ENCODE measurements at places on chromosomes 1 and 21.

- peak; percentile 26 for DNase-seq
Observed at GRCh38 chr1:197825541-197825940, 50.3 kb upstream of the DENND1B start.

GRCh38 chr1:64745181-64745985 is 508 bp downstream of the RAVER2 start:
- no peak for DNase-seq

GRCh38 chr1:234541286-234541975 is 62.5 kb upstream of the TARBP1 start:
- no peak for DNase-seq

GRCh38 chr1:78658901-78659300 is 9.3 kb downstream of the IFI44 start:
- no peak for DNase-seq

- DNase-seq, result no peak
Observed at GRCh38 chr21:43361493-43362296, 65.2 kb downstream of the SIK1 start.

DNA sequence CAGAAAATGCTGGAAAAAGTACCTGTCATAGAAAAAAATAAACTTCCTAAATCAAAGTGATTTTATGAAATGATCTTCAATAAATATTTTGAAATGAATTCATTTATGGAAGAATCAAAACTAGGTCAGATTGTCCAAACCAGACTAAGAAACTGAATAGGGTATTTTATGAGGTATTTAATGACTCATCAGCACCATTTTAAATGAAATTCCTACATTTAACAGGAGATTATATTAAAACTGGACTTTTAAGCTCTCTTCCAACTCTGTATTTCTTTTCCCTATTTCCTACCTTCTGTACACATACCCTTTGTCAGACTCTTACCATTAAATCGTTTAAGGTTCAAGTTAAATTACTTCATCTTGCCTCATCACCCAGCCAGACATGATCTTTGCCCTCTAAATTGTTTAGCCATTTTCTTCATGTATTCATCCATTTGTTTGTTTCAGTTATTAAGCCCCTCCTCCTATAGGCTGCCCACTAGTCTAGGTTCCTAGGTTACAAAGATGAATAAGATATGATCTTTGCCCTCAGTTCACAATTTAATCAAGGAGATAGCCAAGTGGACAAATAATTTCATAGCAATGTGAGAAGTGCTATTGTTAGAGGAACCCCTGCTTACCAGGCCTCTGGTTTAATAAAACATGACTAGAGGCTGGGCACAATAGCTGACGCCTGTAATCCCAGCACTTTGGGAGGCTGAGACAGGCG is 25.0 kb downstream of the TATDN3 start:
- DNase-seq, result no peak

- peak; percentile 14 for DNase-seq
Observed at GRCh38 chr21:42162831-42163510, 56.0 kb upstream of the ABCG1 start.

DNA sequence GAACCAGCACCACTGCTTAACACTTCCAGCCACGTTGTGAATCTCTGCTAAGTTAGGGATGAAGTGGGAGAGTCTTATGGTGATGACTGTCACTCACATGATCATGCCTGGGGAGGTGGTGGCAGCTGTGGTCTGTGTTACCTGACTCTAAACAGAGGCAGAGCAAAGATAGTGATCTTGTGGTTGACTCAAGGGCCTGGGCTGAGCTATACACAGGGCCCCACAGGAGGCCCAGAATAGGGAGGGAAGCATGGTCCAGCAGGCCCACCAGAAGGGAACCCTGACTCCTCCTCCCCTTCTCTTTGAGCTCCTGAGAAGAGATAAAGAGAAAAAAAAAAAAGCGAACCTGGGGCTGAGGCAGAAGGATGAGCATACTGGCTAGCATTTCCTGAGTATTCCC is 55.0 kb downstream of the PLXNA2 start:
- no peak for DNase-seq

- DNase-seq, result no peak
Observed at GRCh38 chr1:193581341-193581740, 394.9 kb upstream of the B3GALT2 start.
